ENCODE measurements at places on chromosomes 1 and 21.

- DNase-seq, result no peak
Observed at GRCh38 chr1:22319608-22320007, 132.0 kb upstream of the ZBTB40 start.

GRCh38 chr1:108200687-108201051 lies 526 bp upstream of the SLC25A24 start:
- DNase-seq, result peak; percentile 59

DNA sequence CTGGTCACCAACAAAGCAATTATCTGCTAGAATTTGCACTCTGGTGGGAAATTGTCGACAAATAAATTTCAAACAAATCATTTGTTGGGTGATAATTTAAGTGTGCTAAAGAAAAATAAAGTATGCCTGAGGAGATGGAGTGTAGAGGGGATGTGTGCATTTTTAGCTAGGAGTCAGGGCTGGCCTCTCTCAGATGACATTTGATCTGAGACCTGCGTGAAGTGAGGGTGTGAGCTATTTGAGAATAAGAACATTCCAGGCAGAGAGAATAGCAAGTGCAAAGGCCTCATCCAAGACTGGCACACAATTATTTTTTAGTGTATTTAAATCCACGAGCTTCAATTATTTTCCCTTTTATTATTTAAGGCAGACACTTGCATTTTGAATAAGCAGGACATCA lies 19.7 kb upstream of the S1PR1 start:
- no peak for DNase-seq

- no peak for DNase-seq
Observed at GRCh38 chr21:44761011-44761729, 40.5 kb downstream of the UBE2G2 start.

DNA sequence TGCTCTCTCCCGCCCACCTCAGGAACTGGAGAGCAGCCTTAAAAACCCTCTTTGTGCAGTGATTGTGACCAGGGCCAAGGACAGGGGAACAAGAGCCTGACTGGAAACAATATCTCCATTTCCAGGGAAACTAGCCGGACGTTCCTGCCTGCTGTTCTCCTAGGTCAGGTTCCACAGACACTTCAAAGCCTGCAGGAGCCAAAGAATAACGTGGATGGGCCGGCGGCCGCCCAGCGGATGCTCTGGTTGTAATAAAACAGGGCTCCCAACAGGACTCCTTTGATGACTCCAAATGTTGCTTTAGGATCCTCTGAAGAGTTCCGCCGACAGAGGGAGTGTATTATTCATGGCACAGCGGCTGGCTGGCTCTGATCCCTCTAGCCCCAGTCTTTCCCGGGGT lies 162.2 kb downstream of the PLXNA2 start:
- no peak for DNase-seq

DNA sequence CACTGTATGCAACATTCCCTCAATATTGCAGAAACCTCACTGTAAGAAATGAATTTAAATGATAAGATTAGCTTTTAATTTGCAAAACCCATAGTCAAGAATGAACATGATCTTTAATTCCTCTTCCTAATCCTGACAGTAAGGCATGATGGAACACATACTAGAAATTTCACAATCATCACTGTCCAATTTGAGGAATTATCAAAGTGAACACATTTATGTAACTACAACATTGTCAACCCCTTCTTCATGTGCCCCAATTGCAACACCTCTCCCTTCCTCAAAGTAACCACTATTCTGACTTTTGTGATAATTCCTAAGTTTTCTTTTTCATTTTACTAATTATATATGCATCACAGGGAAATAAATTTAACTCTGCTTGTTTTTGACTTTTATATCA lies 103.1 kb downstream of the LHX8 start:
- DNase-seq, result no peak

DNA sequence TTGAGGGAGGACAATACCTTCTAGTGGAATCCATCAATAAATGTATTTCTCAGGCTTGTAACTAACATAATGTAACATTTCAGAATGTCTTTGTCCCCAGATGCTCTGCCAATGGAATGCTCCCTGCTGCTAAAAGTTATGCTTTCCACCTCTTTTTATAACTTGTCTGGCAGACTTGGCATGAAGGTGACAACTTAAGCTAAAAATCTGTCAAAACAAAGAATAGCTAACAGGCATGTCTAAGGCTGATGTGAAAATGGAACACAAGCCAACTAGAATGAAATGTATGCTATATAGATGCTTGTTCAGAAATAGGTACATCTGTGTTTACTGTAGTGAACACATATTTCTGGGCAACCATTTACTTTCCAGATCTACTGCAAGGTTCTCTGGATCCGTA lies 467.9 kb downstream of the MRPL39 start:
- no peak for DNase-seq

DNA sequence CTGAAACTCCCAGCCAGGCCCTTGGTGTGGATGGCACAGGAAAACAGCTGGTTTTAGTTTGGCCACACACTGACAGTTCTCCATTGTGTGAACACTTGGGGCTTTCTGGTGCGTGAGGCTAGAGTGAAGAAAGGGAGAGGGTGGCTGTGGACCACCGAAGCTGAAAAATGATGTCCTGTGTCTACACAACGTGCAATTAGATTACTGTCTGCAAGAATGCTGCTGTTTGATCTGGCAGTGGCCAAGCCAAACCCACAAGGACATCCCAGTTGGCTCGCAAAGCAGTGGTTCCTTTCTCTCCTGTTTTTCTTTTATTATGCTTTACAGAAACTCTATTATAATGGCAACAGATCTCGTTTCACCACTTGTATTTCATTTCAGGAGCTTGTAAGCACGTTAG lies 58.9 kb downstream of the ERG start:
- DNase-seq, result no peak

DNA sequence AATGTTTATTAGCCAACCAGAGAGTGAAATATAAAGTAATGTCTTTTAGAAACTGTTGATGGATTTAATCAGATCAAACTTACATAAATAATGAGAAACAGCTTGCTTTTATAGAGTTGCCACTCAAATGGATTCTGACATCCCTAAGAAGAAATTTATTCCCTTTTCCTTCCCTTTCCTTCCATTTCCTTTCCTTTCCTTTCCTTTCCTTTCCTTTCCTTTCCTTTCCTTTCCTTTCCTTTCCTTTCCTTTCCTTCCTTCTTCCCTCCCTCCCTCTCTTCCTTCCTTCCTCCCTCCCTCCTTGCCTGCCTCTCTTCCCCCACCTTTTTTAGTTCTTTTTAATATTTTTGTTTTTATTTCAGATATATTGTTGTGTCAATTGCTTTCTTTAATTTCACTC lies 27.3 kb downstream of the PRRX1 start:
- no peak for DNase-seq

DNA sequence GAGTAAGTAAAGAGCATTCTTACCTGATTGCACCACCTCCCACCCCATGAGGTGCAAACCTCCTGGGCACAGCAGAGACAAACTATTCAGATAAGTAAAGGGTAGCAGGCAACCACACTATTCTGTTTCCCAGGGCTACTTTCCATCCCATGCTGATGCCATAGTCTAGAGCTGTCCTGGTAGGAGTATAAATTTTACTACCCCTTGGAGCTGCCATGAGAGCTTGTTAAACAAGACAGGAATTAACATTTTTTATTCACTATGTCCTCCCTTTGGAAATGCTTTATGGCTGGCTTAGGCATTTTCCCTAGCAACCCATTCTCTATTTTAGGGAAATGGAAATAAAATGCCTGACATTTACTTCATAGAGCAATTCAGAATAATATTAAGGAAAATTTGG lies 324.6 kb upstream of the USP25 start:
- DNase-seq, result no peak

GRCh38 chr1:13779930-13780329 lies 79.9 kb downstream of the PRDM2 start:
- DNase-seq, result no peak

DNA sequence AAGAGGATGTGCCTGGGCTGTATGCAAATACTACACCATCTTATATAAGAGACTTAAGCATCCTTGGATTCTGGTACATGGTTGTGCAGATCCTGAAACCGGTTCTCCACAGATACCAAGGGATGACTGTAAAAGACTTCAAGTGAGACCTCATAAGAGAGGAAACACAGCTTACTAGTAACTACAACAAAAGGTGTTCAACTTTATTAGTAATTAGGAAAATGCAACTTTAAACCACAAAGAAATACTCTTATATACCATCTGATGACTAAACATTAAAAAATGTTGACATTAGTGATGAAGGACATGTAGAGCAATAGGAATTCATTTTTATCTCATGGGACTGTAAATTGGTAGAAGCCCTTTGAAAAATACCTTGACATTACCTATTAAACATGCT lies 102.7 kb downstream of the RASAL2 start:
- no peak for DNase-seq

DNA sequence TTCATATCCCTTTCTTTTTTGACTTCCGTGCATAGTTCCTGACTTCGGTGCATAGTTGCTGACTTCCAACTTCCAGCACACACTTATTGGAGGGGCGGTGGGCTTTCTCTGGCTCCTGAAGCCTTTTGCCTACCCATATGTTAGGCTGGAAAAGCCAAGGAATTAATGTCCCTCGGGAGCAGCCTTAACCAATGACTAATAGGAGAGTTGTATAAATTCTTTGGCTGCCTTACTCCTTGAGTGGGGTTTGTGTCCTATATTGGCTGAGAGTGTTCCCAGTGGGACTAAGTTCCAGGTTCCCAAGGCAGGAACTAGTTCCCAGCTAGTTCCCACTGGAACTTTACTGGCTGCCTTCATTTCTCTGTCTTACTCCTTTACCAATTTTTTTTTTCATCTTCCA lies 105.7 kb downstream of the ZNF326 start:
- no peak for DNase-seq

- no peak for DNase-seq
Observed at GRCh38 chr1:180080439-180080838, 74.2 kb upstream of the QSOX1 start.

All from ureter (tissue), 1 donor.